Jurkat, Clone E6-1 (cell line): ENCODE measurements at places on chromosomes 1 and 21.

- DNase-seq: peak; percentile 76
These were observed 33.3 kb upstream of the FAM3B start for GRCh38 chr21:41283211-41283818.

DNA sequence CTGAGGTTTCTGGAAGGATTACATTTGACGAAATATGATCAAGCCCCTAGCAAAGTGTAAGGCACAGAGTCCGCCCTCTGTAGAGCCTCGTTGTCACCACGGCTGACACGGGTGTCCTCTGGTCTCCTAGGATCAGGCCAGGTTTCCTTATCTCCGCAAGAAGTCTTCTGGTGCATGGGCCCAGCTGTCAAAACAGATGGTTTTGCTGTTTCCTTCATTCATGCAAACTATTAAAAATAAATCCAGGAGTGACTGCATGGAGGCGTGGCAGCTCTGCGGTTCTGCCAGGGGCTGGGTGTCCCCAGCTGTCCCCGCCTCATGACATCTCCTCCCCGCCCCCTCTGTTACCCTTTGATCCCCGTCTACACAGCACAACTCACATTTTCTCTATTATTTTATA lies 209.0 kb downstream of the DYRK1A start:
- DNase-seq: no peak

- peak; percentile 87 for DNase-seq
These were observed 173.8 kb downstream of the ETS2 start for GRCh38 chr21:38979271-38980121.

DNA sequence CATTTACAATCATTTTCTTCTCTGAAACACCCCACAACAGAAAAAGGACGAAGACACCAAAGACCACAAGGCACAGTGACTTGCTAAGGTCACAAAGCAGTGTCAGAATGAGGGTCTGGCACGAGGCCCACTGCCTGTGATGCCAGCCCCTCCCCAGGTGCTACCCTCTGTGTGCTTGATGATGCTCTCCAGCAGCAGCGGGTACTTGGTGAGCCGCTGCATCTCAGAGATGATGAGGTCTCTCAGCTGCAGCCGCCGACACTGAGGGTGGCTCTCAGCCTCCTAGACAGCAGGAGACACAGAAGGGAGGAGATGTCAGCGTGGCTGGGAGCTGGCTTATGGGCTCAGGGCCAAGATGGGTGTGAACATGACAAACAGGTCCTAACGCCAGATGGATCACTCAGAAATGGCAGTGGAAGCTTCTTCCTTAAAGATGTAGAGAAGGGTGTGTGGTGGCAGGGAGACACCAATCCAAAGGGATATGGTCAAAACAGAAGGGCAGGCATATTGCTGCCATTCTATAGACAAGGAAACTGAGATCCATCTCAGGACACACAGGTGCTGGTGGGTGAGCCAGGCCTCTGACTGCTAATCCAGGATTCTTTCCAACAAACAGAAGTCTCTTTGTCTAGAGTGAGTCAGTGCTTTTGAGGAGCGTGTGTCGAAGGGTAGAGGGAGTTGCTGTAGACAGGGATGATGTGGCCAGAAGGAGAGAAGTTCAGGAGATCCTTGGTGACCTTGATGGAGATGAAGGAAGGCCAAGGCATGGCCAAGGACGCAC lies 25.6 kb downstream of the LRRC71 start:
- DNase-seq: no peak

DNA sequence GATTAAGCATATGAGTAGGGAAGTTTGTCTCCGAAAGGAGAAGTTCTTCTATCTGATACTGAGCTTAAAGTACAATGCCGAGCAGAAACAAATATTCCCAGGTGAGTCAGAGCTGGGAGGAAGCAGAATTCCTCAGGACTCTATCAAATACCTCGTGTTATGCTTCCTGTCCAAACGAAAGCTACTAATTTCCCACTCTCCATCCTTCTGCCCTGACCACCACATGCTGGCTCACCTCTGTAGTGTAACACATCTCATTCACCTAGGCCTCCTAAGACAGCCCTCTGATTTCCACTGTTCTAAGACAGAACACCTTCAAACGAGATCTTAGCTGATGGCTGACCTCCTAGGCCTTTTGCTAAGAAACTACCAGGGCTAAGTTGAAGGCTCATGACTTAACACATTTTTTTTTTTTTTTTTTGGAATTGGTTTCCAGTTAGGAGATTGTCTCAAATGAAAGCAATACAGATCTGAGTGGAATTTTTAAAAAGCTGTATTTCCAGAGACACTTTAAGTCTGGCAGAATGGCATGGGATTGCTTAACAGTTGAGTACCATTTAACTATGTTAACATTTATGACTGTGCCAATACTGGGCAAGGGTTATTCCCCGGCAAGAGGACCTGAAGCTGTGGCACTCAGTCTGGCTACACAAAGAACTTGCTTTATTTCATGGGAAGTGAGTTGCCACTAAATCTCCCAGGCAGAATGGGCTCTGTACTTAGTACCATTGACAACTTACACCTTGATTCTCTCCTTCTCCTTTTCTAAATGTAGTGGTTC lies 583.4 kb downstream of the DPYD start:
- no peak for DNase-seq

- no peak for DNase-seq
These were observed 12.7 kb downstream of the RNPC3 start for GRCh38 chr1:103538226-103538625.

DNA sequence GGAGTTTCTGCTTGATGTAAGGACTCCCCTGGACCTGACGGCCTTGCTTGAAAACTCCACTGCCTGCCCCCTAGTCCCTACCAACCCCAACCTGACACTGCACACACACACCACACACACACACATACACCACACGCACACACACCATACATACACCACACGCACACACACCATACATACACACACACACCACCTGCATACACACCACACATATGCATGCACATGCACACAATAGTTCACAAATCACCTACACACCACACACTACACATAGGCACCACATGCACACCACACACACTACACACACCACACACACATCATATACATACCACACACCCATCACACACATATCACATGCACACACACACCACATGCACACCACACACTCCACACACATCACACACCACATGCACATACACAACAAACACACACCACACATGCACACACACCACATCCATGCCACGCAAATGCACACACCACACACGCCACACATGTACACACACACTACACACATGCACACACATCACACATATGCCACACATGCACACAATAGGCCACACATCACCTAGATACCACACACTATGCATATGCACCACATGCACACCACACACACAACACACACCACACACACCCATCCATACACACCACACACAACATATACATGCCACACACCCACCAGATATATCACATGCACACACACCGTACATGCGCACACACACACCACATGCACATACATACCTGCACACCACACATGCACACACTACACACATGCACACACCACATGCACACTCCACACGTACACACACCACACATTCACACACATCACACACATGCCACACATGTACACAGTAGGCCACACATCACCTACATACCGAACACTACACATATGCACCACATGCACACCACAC lies 3.7 kb downstream of the CASQ1 start:
- no peak for DNase-seq

- DNase-seq: no peak
These were observed 2.8 kb downstream of the REG4 start for GRCh38 chr1:119808491-119808890.

- no peak for DNase-seq
These were observed 206.0 kb downstream of the CAMTA1 start for GRCh38 chr1:6991266-6991665.

DNA sequence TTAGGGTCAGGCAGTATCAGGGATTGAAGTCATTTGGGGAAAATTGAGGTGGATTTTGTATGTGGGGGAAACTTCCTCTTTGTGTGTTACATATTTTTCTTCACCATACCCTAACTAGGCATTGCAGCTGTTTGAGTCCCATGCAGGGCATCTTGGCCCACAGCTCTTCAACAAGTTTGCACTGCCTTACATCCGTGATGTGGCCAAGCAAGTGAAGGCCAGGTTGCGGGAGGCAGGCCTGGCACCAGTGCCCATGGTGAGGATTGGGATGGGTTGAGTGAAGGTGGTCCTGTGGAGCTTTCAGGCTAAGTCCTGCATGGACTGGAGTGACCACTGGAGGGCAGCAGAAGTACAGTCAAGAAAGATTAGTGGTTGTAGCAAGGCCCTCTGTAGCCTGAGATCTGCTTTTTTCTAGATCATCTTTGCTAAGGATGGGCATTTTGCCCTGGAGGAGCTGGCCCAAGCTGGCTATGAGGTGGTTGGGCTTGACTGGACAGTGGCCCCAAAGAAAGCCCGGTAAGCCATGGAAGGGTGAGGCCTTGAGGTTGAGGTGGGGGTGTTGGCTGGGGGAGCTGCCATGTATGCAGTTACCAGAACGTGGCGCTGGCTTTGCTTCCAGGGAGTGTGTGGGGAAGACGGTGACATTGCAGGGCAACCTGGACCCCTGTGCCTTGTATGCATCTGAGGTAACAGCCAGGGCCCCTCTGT lies 2.4 kb downstream of the UROD start:
- peak; percentile 81 for DNase-seq

- DNase-seq: peak; percentile 25
These were observed 97.8 kb downstream of the FMN2 start for GRCh38 chr1:240189386-240189989.

DNA sequence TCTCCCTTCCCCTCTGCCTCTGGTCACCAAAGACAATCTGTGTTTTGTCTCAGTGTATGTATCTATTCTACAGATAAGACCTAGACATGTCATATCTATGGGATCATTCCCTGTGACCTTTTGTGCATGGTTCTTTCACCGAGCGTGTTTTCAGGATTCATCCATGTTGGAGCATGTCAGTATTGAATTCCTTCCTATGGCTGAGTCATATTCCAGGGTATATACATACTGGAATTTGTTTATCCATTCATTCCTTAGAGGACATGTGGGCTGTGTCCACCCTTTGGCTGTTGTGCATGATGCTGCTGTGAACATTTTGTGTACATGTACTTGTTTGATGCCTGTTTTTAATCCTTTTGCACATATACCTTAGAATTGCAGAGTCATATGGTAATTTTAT lies 69.9 kb downstream of the NFASC start:
- no peak for DNase-seq

GRCh38 chr1:193241132-193241827 lies 54.9 kb upstream of the B3GALT2 start:
- DNase-seq: no peak

DNA sequence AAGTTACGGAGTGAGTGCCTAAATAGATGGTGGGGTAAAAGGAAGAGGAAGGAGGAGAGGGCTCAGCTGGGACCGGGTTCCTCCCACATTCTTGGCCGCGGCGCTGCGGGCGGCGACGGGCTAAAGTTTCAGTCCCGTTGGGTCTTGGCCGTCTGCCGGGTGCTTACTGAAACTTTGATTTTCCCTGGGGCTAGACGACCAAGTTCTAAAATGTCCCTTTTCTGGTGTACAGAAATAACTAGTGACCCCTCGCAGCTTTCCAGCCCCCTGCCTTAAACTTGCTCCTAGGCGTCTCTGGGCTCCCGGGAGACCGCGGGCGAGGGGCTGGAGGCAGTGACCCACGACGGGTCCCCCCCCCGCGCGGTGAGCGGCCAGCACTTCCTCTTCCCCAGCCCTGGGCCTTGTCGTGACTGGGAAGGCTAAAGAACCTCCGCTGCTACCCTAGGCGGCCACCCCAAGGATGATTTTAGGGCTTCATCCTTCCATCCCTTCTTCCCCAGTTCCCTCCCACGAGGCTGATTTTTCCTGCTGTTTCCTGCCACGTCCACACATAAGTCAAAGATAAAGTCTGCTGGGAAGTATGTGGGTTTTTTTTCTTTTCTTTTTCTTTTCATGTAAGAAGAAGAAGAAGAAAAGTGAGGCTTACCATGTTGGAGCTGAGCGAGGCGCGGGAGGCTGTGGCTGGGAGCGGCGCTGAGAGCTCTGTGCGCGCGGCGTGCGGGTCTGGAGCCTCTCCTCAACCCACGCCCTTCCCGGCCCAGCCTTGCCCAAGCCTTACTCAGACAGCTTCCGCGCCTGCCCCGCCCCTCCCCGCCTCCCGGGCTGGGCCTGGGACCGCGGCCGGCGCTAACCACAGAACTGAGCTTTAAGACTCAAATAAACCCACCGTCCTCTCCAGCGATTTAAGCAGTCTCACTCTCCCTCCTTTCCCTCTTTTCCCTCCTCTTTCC lies at the start of gene S100A11:
TSS of gene S100A11 (minus strand) at position 738 of the 950 bp plus-strand sequence. CDS start at position 649, 89 bp downstream.
- DNase-seq: no peak

- DNase-seq: no peak
These were observed at the start of gene DYNLT5 for GRCh38 chr1:66752000-66752592. TSS of gene DYNLT5 (plus strand) at chr1:66752459. CDS start at chr1:66754659, 2,200 bp downstream.

- DNase-seq: peak; percentile 36
These were observed 63.3 kb upstream of the WDR26 start for GRCh38 chr1:224497714-224498573.

GRCh38 chr1:147781056-147781471 lies 20.7 kb upstream of the GJA5 start:
- no peak for DNase-seq

- DNase-seq: no peak
These were observed 764.4 kb downstream of the ADGRL2 start for GRCh38 chr1:82565146-82565545.

GRCh38 chr1:203216274-203217138 lies 13.0 kb downstream of the CHIT1 start:
- peak; percentile 81 for DNase-seq

GRCh38 chr1:158053276-158053675 lies 59.8 kb downstream of the KIRREL1 start:
- no peak for DNase-seq

DNA sequence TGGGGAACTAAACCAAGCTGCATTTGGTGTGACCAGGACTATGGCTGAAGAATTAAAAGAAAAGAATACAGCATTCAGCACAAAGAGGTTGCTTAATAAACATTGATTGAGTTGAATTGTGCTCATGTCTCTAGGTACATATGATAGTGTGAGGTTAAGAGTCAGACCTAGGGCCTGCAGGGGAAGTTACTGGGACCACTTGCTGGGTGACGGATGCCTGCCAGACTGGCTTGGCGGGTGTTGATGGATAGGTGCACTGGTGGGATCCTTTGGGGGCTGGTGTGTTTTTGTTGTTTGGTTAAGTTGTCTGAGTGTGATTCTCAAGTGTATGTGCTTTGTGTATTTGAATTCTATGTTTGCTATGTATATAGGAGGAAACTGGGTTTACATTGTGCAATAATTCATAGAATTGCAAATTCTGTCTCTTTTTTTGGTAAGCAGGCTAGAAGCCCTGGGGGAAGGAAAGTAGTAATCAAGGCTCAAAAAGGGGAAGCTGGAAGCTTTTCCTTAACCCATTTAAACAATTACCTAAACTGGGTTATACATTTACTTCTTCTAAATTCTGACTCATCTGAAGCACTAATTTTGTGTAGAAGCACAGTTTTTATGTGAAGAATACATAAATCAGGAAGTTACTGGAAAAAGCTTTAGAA lies 1.8 kb downstream of the CD101 start:
- no peak for DNase-seq

DNA sequence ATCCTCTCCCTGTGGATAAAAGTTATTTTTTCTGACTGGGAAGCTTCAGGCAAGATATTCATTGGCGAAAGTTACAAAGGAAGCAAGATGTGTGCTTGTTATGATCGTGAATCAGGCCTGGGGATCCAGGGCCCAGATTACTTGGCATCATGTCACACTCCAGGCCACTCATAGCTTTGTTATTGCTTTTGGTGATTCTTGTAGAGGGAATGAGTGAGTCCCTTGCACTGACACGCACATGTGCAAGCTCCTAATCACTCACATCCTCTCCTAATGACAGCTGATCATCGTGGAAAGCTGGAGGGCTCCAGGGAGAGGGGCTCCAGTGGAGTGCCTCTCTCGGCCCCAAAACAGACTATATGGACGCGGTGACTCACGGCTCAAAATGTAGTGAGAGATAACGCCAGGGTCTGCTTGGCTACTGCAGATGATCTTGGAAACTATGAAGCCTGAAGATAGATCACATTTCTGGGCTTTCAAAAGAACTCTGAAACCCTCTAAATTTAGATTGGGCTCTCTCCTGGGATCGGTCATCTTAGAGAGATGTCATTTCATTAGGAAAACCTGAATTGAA lies 481.1 kb upstream of the USP24 start:
- DNase-seq: no peak
